ENCODE measurements at places on chromosomes 11 and 22.

GRCh38 chr22:47064416-47064815 lies 302.0 kb downstream of the TBC1D22A start:
- DNase-seq, result no peak

GRCh38 chr11:103737747-103738146 lies 298.7 kb upstream of the DDI1 start:
- no peak for DNase-seq

DNA sequence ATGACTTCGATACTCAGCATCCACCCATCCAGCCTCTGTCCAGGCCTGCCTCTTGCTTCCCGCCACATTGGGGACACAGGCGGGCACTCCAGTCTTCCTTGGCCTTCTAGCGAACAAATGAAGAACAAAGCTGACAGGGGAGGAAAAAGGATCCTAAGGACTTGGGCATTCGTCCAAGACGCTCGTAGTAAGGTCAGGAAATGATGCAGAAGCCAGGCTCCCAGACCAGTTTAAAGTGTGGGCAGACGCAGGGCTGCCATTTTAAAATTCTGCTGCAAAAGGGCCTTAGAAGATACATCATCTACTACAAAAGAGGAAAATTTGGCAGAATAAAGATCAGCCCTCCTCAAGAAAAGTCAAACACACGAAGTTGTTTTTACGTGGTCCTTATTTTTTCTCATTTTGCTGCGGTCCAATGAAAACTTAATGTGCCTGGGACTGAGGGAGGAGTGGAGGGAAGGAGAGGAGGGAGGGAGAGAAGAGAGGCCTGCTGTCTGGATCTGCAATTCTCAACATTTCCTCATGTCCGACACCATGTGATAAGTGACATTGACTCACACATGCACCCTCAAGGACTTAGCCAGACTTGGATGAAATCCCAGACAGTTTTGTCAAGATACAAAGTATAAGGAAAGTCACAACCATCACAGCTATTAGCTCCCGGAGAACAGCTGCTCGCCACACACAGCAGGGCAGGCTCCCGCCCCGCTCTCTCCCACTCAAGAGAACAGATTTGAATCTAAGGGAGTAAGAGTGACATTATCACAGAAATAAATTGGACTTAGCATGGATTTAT lies 5.7 kb downstream of the DNAL4 start:
- DNase-seq, result no peak

GRCh38 chr11:75273411-75274391 lies 33.1 kb downstream of the TPBGL start:
- DNase-seq, result no peak

- no peak for DNase-seq
These were observed 56.1 kb downstream of the IGLL5 start for GRCh38 chr22:22943521-22944267.

- no peak for DNase-seq
These were observed 530.6 kb upstream of the B3GAT1 start for GRCh38 chr11:134942681-134943080.

GRCh38 chr11:44564670-44565210 lies 723 bp upstream of the CD82 start:
- DNase-seq, result peak; percentile 91

- DNase-seq, result no peak
These were observed 528.1 kb downstream of the MN1 start for GRCh38 chr22:27273436-27273835.

DNA sequence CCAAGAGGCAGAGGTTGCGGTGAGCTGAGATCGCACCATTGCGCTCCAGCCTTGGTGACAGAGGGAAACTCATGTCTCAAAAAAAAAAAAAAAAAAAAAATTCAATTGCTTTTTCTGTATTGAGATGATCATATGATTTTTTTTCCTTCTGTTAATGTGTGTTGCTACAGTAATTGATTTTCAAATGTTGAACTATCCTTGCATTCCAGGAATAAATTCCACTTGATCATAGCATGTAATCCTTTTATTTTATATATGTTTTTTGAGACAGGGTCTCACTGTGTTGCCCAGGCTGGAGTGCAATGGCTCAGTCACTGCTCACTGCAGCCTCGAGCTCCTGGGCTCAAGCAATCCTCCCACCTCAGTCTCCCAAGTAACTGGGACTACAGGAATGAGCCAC lies 33.3 kb downstream of the MOV10L1 start:
- DNase-seq, result no peak

- no peak for DNase-seq
These were observed 18.0 kb upstream of the UBASH3B start for GRCh38 chr11:122637541-122637940.

GRCh38 chr11:106614262-106614661 lies 404.0 kb downstream of the GUCY1A2 start:
- no peak for DNase-seq

GRCh38 chr11:62922653-62923431 lies 1.7 kb upstream of the CHRM1 start:
- DNase-seq, result peak; percentile 47

GRCh38 chr11:47508240-47508957 lies 44.5 kb downstream of the CELF1 start:
- DNase-seq, result no peak

GRCh38 chr11:75635066-75635862 lies 33.6 kb downstream of the MAP6 start:
- peak; percentile 7 for DNase-seq

DNA sequence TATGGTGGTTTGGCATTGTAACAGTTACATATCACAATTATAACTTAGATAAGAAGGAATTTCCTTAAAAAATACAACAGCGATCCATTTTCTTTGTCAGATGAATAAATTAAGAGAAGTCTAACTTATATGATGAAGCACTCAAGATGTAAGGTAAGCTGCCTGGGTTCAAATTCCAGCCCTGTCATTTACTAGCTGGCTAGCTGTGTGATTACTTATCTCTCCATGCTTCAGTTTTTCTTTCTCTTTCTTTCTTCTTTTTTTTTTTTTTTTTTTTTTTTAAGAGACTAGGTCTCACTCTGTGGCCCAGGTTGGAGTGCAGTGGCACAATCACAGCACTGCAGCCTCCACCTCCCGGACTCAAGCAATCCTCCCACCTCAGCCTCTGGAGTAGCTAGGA lies 22.2 kb upstream of the LDHA start:
- DNase-seq, result no peak

GRCh38 chr11:93564895-93565294 lies 21.7 kb upstream of the SMCO4 start:
- no peak for DNase-seq

DNA sequence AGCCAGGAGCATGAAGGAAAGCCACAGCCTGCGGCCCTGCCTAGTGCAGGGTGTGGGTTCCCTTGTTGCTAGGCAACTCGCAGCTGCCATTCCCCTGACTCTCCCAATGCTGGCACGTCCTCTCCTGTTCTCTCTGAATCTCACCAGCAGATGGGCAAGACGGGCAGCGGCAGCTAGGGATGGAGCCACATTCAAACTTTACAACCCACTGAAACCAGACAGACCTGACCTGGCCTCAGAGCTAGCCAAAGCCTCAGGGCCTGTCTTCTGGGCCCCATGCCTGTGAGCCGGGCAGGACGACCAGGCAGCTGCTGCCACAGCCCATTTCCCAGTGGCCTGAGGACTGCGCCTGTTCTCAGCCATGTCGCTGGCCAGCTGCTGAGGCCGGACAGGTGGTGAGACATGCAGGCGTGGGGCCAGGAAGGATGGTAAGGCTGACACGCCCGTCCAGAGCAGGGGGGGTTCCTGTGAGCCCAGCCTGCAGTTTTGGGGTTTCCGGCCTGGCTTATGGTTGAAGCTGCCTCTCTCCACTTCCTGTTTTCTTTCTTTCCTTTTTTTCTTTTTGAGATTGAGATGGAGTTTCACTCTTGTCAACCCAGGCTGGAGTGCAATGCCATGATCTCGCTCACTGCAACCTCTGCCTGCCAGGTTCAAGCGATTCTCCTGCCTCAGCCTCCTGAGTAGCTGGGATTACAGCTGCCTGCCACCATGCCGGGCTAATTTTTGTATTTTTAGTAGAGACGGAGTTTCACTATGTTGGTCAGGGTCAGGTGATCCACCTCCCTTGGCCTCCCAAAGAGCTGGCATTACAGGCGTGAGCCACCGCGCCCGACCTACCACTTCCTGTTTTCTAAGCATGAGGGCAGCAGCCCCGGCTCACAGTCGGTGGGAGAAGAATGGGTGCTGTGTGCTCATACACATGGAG lies 4.1 kb downstream of the SUN2 start:
- DNase-seq, result peak; percentile 77

DNA sequence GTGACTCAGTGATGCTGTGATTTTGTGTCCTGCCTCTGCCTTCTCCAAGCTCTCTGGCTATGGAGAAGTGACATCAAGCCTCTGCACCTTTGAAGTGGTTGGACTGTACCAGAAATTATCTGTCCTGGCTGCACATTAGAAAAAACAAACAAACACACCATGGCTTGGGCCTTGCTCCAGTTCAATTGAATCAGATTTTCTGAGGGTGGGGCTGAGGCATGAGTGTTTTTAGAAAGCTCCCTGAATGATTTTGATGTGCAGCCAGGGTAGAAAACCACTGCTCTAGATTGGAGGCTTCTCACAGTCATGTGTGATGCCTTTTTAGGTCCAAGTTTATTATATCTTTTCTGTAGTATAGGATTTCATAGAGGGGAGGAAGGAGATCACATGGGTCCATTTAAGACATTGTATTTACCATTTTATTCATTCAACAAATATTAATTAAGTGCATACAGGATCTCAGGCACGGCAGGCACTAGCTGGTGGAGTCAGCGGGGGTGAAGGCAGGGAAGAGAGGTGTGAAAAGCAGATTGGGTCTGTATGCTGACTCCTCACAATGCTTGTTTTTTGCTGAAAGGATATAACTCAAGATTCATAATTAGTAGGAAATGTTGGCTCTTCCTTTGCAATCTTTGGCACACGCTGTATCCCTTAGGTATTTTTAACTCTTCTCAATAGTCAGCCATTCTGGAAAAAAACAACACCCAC lies 7.1 kb upstream of the VSTM5 start:
- DNase-seq, result no peak

Measured in T47D (cell line).